Colonic mucosa (tissue), 4 donors: ENCODE measurements at places on chromosomes 16 and 17. TPM values are rescaled to one million over a fixed set of nuclear protein-coding genes. Genes with fewer than 3 reads are reported as not detected.

KRT25 gene
- total RNA-seq = not detected

ANKRD40CL gene
- 44.9 TPM for total RNA-seq

TERB1 gene
- total RNA-seq = not detected

CDYL2 gene
- total RNA-seq = 4.8 TPM

ENKD1 gene
- 9.1 TPM for total RNA-seq

KCNH6 gene
- 0.47 TPM for total RNA-seq

KLHDC4 gene
- total RNA-seq = 21.8 TPM

TEKT5 gene
- 0.82 TPM for total RNA-seq

BCAR1 gene
- total RNA-seq = 110 TPM

CCDC92B gene
- 0.72 TPM for total RNA-seq

G6PC1 gene
- 0.40 TPM for total RNA-seq

IL17C gene
- not detected for total RNA-seq

SLFN14 gene
- not detected for total RNA-seq

MYCBPAP gene
- 0.56 TPM for total RNA-seq

C16orf54 gene
- total RNA-seq = 1.7 TPM

CMTM2 gene
- not detected for total RNA-seq

CEP112 gene
- total RNA-seq = 6.2 TPM

HOXB2 gene
- total RNA-seq = 6.4 TPM

IL32 gene
- total RNA-seq = 256 TPM

MFSD6L gene
- 6.5 TPM for total RNA-seq

SYCE1L gene
- total RNA-seq = 4.8 TPM

CCDC102A gene
- 2.5 TPM for total RNA-seq

TBC1D3K gene
- not detected for total RNA-seq

PRR15L gene
- 223 TPM for total RNA-seq

SP6 gene
- 8.8 TPM for total RNA-seq

TMEM235 gene
- total RNA-seq = not detected

TEKT1 gene
- total RNA-seq = not detected

CA5A gene
- not detected for total RNA-seq

GH1 gene
- total RNA-seq = not detected

CDC42EP4 gene
- 52.8 TPM for total RNA-seq

NPIPB2 gene
- total RNA-seq = 9.3 TPM

WSCD1 gene
- total RNA-seq = 22.3 TPM

MYH8 gene
- total RNA-seq = not detected

PDE6G gene
- total RNA-seq = not detected

CD300A gene
- total RNA-seq = 3.1 TPM

CD300LB gene
- not detected for total RNA-seq

HP gene
- total RNA-seq = 27.6 TPM

DOC2A gene
- 12.9 TPM for total RNA-seq

ACACA gene
- total RNA-seq = 72.6 TPM

PIMREG gene
- total RNA-seq = 26.0 TPM

CCL1 gene
- total RNA-seq = not detected

BRIP1 gene
- 3.3 TPM for total RNA-seq

TAC4 gene
- not detected for total RNA-seq

GRB7 gene
- 40.9 TPM for total RNA-seq

SCIMP gene
- 1.5 TPM for total RNA-seq

PYDC1 gene
- not detected for total RNA-seq

ALDH3A1 gene
- 3.7 TPM for total RNA-seq

KRT32 gene
- total RNA-seq = not detected

MYOCD gene
- total RNA-seq = 20.5 TPM

DHRS7C gene
- total RNA-seq = not detected

SOX9 gene
- total RNA-seq = 52.3 TPM

NAGS gene
- total RNA-seq = 14.0 TPM

MARVELD3 gene
- total RNA-seq = 79.0 TPM

ALDH3A2 gene
- 144 TPM for total RNA-seq

CYGB gene
- total RNA-seq = 4.7 TPM

LAT gene
- total RNA-seq = 3.7 TPM

MYO18A gene
- total RNA-seq = 63.3 TPM

C16orf74 gene
- 0.37 TPM for total RNA-seq
